ENCODE measurements at places on chromosomes 6 and 20. TPM values are rescaled to one million over a fixed set of nuclear protein-coding genes. Genes with fewer than 3 reads are reported as not detected.

Gene GPLD1
- total RNA-seq = 1.0 TPM

Gene TRIM40
- total RNA-seq = not detected

GRCh38 chr6:36139991-36140710 lies 9.8 kb downstream of the MAPK13 start:
- no peak for DNase-seq

- DNase-seq = no peak
Observed at GRCh38 chr6:139296927-139297326, 5.1 kb upstream of the TXLNB start.

DNA sequence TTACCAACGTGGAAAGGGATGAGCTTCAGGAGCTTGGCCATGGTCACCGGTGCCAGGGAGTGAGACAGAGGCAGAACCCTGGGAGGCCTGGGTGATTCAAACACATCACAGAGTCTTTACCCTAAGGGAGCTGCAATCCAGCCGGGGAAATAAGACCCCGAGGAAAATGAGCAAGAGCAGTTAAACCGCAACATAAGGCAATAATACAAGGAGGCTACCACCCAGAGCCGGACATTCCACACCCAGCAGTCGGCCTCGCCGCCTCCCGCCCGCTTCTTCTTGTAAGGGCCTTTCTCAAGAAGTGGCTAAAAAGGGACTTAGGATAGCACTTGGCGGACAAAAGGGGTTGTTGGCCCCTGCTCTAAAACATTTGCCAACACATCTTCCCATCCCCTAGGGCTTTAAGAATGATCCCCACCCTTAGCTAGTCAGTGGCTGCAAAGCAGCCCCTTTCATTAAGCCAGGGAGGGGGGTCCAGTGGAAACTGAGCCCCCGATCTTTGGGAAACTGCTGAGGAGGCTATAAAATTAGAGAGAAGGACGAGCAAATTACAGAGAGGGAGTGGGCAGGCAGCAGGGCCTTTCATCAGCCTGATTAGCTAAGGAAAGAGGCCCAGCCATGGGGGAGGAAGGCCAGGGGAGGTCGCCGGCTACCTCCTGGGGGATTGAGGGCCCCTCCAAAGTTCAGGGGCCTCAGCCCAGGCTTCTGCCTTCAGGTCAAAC lies 34.3 kb downstream of the SNX5 start:
- no peak for DNase-seq

DNA sequence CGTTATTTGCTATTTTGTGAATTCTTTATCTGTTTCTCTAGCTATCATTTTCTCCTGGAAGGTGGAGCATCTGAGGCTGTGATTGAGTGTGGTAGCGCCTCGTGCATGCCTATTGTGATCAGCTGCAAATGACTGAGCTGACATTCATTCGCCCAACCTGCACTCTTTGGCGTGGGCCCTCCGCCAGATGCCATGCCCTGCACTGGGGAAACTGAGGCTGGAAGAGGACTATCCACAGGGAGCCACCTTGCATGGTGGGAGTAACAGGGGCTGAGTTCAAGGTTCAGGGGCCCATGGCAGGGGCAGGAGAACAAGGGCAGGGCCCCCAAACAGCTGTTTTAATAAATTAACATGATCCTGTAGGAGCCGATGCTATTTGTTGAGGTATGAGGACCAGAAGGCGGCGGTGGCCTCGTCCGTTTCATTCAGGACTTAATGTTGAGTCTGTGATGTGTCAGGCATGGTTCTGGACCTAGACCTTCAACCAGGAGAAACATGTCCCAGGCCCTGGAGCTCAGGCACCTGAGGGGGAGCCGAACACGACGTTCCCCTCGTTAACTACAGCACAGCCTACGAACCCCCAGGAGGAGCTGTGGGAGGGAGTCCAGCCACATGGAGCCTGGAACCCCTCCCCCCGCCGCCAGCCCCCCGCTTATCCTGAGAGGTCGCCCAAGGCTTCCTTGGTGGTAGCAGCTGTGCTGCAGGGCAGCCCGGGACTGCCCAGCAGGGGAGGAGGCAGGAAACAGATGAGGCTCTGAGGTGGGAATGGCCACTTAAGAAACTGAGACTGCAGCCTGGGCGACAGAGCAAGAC lies 242.9 kb downstream of the CDH4 start:
- DNase-seq = no peak

DNA sequence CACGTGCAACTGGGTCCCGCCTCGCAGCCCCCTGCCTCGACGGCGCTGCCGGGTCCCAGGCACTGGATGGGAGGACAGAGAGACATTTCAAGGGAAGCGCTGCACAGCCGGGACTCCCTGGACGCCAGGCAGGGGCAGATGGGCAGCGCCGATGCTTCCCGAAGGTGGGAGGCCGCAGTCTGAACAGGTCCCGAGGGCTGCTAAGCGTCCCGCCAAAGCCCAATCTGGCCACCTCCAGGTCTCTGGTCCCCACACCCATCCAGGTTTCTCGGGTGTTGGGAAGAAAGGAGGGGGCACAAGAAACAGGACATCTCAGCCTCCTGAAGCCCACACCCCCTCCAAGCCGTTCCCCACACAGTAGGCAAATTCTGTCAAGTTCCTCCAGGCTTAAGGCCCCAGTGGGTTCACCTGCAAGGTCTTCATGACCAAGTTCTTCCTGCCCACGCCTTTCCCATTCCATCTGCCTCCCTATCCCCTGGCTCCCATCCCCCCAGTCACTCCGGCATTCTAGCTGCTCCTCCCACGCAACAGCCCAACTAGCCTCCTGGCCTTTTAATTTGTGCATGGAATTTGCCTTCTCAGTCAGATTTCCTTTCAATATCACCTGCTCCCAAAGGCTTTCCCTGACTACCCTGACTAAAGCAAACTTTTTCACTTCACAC lies 5.4 kb upstream of the CPXM1 start:
- DNase-seq = no peak

- DNase-seq = no peak
Observed at GRCh38 chr6:169890049-169890448, 138.6 kb downstream of the ERMARD start.

DNA sequence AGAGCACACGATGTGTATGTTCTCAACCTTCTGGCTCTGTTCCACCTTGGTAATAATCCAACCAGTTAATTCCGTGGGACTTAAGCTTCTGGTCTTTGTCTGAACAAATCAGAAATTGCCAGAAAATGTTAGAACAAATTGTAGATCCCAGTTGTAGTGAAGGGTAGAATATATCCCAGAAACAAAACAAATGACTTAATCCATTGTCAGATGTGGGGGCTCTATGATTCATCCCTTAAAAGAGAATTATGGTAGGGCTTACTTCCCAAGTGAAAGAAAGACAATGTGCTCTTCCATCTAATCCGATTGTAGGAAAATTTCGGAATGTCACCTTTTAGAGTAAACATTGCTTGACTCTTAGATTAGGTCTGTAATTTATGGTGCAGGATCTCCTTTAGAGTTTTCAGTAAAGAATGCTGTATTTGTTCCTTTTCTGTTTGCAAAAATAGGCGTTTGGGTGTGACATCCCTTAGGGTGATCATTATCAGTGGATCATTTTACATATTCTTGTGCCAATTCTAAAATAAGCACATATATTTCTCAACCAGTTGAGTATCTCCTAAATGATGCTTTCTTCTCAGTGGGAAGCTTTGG lies 234.5 kb upstream of the ZNF217 start:
- no peak for DNase-seq
